ENCODE measurements at places on chromosomes 5 and 9.

GRCh38 chr5:158958021-158958994 lies 141.4 kb downstream of the EBF1 start:
- DNase-seq: no peak

GRCh38 chr5:9429691-9430215 lies 116.1 kb downstream of the SEMA5A start:
- no peak for DNase-seq

DNA sequence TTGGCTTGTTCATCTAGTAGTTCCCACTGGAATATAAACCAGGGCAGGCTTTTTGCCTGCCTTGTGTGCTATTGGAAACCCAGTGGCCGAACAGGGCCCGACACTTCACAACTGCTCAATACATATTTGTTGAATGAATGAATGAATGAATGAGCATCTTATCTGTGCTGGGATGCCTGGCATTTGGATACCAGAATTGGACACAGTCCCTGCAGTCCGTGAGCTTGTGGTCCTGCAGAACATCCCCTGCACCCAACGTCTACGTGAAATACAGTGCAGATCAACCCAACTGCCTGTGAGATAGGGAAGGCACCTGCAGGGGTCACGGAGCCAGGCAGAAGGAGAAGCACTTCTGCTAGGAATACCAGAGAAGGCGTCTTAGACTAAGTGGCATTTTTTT lies 30.0 kb upstream of the COL15A1 start:
- no peak for DNase-seq

- no peak for DNase-seq
Observed at GRCh38 chr9:129554649-129555048, 66.3 kb downstream of the C9orf50 start.

DNA sequence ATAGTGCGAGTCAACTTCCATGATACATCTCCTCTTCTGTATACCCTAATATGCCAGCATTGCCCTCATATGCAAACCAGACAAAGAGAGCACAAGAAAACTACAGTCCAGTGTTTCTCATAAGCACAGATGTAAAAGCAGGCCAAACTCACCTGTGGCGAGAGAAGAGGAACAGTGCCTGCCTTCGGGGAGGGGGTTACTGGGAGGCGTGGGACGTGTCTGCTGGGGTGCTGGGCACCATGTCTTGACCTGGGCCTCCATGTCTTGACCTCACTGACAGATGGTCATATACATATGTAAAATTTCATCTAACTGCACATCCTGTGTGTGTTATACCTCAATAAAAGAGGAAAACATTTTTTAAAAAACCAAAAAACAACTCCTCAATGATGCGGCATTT lies 159.3 kb upstream of the PPP1R26 start:
- DNase-seq: no peak

DNA sequence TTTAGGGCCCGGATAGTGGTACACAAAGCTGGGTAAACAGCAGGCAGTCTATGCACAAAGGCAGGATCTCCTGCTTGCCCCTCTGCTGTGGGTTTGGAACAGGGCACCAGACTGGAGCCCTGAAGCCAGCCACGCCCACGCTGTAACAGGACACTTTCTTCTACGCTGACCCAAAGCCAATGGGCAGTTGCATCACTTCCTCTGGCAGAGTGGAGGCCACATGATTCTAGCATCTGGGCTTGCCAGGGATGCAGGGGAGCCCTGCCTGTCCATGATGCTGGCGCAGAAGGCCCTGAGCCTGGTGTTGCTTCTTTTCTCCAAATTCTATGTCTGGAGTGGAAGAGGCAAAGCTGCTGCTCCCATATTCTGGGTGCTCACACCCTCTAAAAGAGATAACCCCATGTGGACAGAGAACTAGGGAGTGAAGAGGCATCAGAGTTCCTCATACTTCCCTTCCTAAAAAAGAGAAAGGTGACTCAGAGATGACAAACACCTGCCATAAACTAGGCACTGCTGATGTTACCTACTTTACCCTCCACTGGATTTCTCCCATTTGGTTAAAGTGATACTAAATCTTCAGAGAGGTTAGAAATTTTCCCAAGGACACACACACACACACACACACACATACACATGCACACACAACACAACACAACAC lies 260.3 kb upstream of the KLF4 start:
- no peak for DNase-seq

Measured in stimulated activated CD4-positive, alpha-beta T cell treated with anti-CD3 and anti-CD28 coated beads, TNF-alpha, amount 100 ng/mL, for 4 hours (primary cell).